ENCODE measurements at places on chromosomes 1 and 21. TPM values are rescaled to one million over a fixed set of nuclear protein-coding genes. Genes with fewer than 3 reads are reported as not detected.

- no peak for DNase-seq
Observed at GRCh38 chr1:30728832-30729638, 5.7 kb upstream of the MATN1 start.

The PADI3 gene
- not detected for total RNA-seq

The DAB1 gene
- 5.9 TPM for total RNA-seq

The GUCA2A gene
- not detected for total RNA-seq

The DHRS3 gene
- 82.0 TPM for total RNA-seq

DNA sequence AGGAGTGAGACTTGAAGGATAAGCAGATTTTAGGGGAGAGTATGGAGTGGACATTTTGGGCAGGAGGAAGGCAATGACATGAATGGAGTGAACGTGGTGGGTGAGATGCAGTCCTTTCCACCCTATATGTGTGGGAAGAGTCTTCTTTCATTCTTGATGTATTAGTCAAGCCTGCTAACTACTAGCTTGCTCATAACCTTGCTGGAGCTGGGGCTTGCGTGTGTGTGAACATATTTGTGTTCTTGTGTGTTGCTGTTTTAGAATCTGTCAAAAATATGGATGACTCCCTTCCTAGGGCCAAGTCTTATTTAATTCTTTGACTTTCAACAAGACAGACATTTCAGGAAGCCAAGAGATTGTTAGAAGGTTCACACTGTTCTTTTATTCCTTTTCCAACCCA lies 132.7 kb downstream of the UCK2 start:
- DNase-seq = no peak

GRCh38 chr21:28439251-28439650 lies 553.4 kb downstream of the LTN1 start:
- DNase-seq = peak; percentile 28

GRCh38 chr1:97144527-97144926 lies 422.9 kb downstream of the PTBP2 start:
- no peak for DNase-seq

- DNase-seq = no peak
Observed at GRCh38 chr1:16374266-16374665, 7.2 kb downstream of the SZRD1 start.

DNA sequence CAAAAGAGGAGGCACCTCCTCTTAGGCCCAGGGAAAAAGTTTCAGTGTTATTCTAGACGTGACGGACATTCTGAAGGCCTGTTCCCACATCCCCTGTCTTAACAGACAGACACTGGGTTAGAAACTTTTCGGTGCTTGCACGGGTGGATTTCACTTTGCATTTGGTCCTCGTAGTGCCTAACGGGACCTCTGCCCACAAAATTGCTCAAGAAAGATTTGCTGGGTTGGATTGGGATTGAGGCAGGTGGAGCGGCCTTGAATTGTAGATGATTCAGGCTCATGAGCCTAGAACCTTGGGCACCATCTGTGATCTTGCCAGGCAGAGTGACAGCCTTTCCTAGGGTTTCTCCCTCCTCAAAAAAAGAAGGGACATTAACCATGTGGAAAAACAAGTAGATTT lies 2.8 kb downstream of the PLA2G5 start:
- no peak for DNase-seq

The CCDC27 gene
- total RNA-seq = not detected
